ENCODE measurements at places on chromosomes 13 and 19. TPM values are rescaled to one million over a fixed set of nuclear protein-coding genes. Genes with fewer than 3 reads are reported as not detected.

The SYDE1 gene
- not detected for total RNA-seq

- H3K4me1 ChIP-seq, result no peaks in the 10 kb centered on the region
- peaks cover 6% of the 10 kb centered on the region for H3K27me3 ChIP-seq
- no peaks in the 10 kb centered on the region for H3K36me3 ChIP-seq
- no peak for DNase-seq
- no peak overlapping the region for H3K4me3 ChIP-seq
These were observed 53.0 kb downstream of the MRPL57 start for GRCh38 chr13:21229241-21230024.

DNA sequence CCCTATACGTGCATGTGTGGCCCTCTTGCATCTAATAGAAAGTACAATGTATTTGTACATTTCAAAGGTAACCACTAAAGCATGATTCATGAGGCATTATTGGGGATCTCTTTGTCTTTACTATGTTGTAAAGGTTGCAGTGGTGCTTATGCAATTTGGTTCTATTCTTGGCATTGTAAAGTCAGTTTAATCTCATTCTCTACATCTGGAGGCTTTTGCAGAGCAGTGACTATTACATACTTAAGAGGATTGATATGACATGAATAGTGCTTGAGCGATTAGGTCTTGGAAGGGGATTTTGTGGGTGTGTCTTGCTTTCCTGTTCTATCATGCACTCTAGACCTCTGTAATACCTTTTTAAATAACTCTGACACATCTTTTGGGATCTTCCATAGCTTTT, 610.0 kb downstream of the EFNB2 start:
- no peak for DNase-seq
- H3K27ac ChIP-seq, result no peak overlapping the region
- no peaks in the 10 kb centered on the region for H3K27me3 ChIP-seq
- no peak overlapping the region for H3K4me3 ChIP-seq
- no peaks in the 10 kb centered on the region for H3K36me3 ChIP-seq

The INAFM1 gene
- total RNA-seq, result 11.0 TPM

The SERTAD3 gene
- total RNA-seq, result 19.5 TPM

DNA sequence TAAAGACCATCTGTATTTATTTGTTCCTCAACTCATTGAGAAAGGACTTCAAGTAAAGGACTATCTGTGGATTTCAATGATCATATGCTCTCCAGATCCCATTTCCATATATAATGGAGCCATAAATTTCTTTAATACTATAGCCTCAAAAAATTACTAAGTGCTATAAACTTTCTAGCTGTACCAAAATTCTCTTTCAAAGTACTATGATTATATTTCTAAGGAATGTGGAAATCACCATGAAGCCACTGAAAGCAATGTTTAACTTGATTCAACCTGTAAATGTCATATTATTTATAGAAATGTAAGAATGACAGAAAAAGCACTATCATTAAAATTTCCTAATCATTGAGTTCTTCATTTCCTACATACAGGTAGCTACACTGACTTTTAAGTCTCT, 20.7 kb downstream of the TBC1D4 start:
- H3K4me1 ChIP-seq, result no peaks in the 10 kb centered on the region
- no peak overlapping the region for H3K27ac ChIP-seq
- no peaks in the 10 kb centered on the region for H3K27me3 ChIP-seq
- no peak for DNase-seq
- H3K36me3 ChIP-seq, result no peaks in the 10 kb centered on the region

DNA sequence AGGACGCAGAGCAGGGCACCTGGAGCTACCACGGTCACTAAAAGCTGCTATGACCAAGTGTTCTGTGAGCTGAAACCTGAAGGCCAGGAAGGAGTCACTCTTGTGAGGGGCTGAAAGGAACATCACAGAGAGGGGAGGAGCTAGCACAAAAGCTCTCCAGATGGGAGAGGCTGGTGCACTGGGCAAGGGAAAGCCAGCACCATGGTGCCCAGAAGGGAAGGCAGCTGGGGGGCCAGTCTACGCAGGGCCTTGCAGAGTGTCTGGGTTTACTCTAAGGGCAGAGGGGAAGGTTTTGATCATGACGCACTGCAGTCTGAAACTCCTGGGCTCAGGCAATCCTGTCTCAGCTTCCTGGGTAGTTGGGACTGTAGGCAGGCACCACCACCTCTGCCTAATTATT, 4.1 kb upstream of the ZNF580 start:
- H3K27ac ChIP-seq, result peak overlapping the region; percentile 100
- H3K4me3 ChIP-seq, result peak overlapping the region; percentile 96
- peaks cover 70% of the 10 kb centered on the region for H3K4me1 ChIP-seq
- H3K36me3 ChIP-seq, result no peaks in the 10 kb centered on the region
- DNase-seq, result no peak

DNA sequence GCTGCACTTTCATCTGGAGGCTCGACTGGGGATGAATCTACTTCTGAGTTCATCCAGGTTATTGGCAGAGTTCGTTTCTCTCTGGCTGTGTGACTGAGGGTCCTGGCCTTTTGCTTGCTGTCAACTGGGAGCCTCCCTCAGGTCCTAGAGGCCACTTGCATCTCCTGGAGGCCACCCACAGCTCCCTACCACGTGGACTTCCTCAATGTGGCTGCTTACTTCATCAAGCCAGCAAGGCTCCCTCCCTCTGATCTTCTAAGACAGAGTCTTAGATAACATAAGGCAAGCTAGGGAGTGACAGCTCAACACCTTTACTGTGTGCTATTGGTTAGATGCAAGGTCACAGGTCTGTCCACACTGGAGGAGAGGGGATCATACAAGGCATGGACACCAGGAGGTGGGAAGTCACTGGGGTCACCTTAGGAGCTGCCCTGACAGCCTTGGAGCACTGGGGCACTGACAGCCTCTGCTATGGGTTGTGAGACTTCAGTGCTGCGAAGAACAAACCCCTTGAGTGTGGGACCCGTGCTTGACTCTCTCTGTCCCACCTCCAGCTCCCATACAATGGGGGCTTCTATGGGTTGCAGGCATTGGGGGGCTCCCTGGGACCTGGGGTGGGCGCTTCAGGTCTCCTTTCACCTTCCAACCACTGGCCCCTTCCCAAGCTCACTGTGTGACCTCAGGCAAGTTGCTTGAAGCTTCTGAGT, 5.3 kb downstream of the FAM187B start:
- no peak overlapping the region for H3K27ac ChIP-seq
- H3K4me1 ChIP-seq, result peaks cover 23% of the 10 kb centered on the region
- no peak for DNase-seq
- no peak overlapping the region for H3K4me3 ChIP-seq

DNA sequence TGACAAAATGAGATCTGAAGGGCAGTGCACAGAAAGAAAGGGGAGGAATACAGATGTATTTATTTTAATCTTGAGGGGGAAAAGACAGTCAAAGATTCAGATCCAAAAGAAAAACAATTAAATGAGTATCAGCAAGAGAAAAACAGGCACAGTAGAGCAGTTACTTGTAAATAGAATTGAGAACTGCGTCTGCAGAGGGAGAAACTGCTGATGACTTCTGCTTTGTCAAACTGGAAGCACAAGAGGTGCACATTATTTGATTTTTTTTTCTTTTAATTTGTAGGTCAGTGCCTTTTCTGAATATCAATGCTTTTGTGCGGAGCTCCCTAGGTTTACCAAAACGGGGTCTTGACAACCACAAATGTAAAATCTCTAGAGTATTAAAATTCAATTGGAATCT, 37.3 kb downstream of the EFNB2 start:
- no peak for DNase-seq
- no peaks in the 10 kb centered on the region for H3K36me3 ChIP-seq
- H3K4me1 ChIP-seq, result no peaks in the 10 kb centered on the region
- peaks cover 17% of the 10 kb centered on the region for H3K27me3 ChIP-seq

GRCh38 chr13:38674208-38674607, 12.7 kb upstream of the FREM2 start:
- H3K27ac ChIP-seq, result no peak overlapping the region
- no peak overlapping the region for H3K4me3 ChIP-seq
- no peaks in the 10 kb centered on the region for H3K36me3 ChIP-seq
- DNase-seq, result no peak
- H3K4me1 ChIP-seq, result no peaks in the 10 kb centered on the region

DNA sequence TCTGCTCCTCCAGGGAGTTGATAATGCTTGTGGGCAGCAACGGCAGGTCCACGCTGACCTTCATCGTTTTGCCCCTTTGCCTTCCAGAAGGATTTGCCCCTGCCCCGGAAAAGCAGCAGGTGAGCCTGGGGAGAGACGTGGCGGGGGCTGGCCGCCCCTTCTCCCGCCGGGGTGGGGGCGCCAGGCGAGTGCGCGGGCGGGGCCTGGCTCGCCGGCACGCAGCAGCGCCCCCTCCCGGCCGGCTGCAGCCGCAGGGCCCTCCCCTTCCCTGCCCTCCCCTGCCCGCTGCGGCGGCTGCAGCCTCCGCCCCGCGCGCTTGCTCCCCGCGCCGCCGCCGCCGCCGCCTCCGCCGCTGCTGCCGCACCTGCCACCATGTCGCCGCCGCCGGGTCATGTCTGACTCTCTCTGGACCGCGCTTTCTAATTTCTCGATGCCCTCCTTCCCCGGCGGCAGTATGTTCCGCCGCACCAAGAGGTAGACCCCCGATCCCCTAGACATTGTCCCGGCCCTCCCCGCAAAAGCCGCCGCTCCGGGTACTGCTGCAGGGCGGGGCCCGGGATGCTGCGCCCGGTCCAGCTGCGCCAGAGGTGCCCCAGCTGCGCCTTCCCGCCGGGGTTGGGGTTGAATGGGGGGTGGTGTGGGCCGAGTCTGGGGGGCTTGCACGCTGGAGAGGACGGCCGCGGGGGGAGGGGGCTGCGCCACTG, at the start of gene MAST1:
TSS of gene MAST1 (plus strand) at position 334 of the 704 bp plus-strand sequence. CDS start at position 392, 58 bp downstream.
- H3K4me3 ChIP-seq, result no peak within 1 kb of the TSS
- peaks cover 41% of the 10 kb centered on the region for H3K4me1 ChIP-seq
- H3K27ac ChIP-seq, result no peak within 1 kb of the TSS
- H3K36me3 ChIP-seq, result no peaks in the 10 kb centered on the region

DNA sequence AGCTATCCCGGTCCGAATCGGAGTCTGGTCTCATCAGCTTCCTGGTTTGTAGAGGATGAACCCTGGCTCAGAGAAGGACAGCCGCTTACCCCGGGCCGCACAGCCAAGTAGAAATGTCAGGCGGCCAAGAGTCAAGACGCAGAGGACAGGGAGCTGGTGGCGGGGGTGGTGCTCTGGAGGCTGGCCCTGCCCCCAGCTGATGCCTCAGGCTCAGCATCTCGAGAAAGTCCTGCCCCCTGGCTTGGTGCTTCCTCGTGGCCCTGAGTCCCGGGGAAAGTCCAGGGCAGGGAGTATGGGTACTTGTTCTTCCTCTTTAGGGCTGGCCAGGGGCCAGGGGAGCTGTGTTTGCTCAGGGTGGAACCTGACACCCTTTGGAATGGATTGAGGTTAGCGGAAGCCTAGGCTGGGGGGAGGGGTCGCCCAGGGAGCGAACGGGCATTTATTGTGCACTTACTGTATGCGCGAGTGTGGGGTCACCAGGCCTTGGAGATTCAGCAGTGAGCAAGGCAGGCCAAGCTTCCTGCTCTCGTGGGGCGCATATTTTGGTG, 2.2 kb downstream of the TJP3 start:
- H3K27ac ChIP-seq, result no peak overlapping the region
- H3K4me3 ChIP-seq, result no peak overlapping the region
- H3K4me1 ChIP-seq, result peaks cover 3% of the 10 kb centered on the region
- H3K27me3 ChIP-seq, result no peaks in the 10 kb centered on the region
- H3K36me3 ChIP-seq, result no peaks in the 10 kb centered on the region

GRCh38 chr13:66365101-66365500, 865.0 kb downstream of the PCDH9 start:
- no peak for DNase-seq
- no peak overlapping the region for H3K27ac ChIP-seq
- H3K27me3 ChIP-seq, result no peaks in the 10 kb centered on the region
- H3K4me3 ChIP-seq, result no peak overlapping the region
- H3K36me3 ChIP-seq, result no peaks in the 10 kb centered on the region
- no peaks in the 10 kb centered on the region for H3K4me1 ChIP-seq

The RFPL4AL1 gene
- not detected for total RNA-seq

DNA sequence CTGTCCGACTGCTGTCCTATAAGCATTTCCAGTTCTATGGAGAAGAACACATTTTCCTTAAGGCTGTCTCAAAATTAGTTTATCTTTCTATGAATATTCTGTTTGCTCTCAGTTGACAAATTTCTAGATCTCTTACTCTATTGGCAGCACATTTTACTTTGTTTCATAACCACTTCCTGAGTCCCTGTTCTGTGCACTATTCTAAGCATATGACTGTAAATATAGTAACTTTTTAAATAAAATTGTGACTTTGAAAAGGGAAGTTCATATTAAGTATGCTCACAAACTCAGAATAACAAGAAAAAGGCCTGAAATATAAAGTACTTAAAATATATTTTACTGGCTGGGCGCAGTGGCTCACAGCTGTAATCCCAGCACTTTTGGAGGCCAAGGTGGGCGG, 56.5 kb upstream of the HTR2A start:
- DNase-seq, result no peak
- H3K27ac ChIP-seq, result no peak overlapping the region
- H3K4me3 ChIP-seq, result no peak overlapping the region

The B3GNT3 gene
- total RNA-seq, result 0.47 TPM
